ENCODE measurements at places on chromosomes 12 and 14.

DNA sequence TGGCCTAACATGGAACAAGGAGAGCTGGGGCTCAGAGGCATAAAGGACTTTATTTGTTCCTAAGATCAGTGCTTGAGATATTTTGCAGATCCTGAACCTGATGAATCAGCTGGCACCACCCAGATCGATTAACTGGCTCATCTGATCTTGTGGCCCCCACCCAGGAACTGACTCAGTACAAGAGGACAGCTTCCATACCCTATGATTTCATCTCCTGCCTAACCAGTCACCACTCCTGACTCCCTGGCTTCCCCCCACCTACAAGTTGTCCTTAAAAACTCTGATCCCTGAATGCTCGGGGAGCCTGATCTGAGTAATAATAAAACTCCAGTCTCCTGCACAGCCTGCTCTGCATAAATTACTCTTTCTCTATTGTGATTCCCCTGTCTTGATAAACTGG is 5.1 kb downstream of the C12orf56 start:
- no peak for DNase-seq

DNA sequence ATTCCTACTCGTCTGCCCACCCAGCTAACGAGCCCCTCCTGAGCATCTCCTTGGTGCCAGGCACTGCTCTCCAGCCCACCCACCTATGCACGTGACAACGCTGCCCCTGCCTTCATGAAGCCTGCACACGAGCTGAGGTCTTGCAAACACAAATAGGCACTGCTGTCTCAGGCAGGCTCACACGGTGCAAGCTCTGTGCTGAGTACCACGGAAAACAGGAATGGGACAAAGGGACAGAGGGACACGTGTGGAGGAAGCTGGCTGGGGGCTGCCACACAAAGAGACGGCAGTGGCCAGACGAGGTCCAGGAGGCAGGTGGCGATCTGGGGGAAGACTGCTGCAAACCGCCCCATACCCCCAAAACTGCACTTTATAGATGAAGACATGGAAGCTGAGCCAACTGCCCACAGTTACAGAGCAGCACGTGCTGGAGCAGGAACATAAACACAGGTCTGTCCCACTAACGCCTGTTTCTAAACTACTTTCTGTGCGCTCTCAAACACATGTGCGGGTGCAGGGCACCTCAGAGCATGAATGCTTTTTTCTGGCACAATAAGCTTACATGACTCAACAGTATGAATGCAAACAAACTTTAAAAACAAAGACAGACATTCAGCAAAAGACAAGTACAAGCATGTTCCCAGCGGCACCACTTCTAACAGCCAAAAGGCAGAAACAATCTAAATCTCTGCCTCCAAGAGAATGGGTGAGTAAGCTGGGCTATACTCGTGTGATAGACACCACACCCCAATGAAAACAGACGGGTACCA is 64.5 kb downstream of the AMN start:
- DNase-seq, result no peak

DNA sequence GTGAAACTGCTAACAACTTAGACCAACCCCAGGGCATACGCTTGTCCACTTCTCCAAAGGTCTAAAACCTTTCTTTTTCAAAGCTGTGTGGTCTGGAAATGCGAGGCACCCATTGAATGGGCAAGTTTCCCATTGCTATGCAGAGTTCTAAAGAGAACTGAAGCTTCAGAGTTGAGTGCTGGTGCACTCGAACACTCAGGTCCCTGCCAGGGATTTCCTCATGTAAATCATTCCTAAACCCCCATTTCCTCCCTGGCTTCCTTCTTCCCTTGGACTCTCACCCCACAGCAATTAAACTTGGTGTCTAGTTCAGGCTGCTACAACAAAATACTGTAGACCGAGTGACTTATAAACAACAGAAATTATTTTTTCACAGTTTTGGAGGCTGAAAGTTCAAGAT is 2.2 kb upstream of the PXN start:
- no peak for DNase-seq

- DNase-seq, result no peak
Measured at GRCh38 chr14:103491691-103492090, 30.9 kb downstream of the CKB start.

DNA sequence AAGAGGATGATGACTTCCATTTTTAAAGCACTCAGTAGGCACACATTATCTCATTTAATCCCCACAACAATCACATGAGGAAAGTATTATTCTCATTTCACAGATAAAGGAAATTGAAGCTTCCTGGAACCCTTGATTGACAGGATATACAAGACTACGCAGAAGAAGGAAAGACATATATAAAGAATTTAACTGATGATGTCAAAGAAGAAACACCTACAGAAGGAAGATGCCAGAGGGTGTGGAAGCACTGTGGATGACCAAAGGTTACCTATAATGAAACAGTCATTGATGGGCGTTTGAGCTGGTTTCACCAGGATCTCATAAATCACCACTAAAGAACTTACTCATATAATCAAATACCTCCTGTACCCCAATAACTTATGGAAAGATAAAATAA is 197.4 kb downstream of the SLC25A21 start:
- no peak for DNase-seq

DNA sequence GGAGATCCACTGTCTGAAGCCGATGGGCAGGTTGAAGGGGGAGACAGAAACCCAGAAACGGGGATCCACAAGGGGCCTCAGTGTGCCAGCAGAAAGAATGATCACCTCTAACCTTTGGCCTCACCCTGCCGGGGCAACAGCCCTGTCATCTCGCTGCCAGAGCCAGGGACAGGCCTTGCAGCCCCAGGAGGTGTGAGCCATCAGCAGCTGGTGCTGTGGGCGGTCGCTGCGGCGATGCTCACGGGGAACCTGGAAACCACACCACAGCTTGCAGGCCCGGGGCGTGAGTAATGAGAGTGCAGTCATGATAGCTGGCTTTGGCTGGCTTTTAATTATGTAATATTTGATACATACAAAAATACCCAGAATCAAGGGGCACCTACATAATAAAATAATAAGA is 4.7 kb upstream of the TTC7B start:
- no peak for DNase-seq

DNA sequence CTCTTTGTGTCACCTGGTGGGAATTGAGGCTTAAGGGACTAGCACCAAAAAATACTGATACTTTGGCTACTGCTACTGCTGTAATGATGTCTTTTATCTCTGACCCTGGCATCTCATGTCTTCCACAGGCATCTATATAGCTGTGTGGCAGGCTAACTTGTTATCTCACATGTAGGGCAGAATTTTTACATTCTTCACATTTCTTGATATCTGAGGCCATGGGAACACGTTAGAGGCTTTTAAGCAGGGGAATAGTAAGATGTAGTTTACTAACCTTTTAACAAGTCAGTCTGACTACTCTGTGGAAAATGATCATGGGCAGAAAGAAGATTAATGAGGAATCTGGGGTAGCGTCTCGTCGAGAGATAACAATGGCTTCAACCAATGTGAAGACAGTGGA is 498.4 kb downstream of the PCNX1 start:
- no peak for DNase-seq

GRCh38 chr14:95902273-95902826 is 25.7 kb downstream of the TUNAR start:
- no peak for DNase-seq

DNA sequence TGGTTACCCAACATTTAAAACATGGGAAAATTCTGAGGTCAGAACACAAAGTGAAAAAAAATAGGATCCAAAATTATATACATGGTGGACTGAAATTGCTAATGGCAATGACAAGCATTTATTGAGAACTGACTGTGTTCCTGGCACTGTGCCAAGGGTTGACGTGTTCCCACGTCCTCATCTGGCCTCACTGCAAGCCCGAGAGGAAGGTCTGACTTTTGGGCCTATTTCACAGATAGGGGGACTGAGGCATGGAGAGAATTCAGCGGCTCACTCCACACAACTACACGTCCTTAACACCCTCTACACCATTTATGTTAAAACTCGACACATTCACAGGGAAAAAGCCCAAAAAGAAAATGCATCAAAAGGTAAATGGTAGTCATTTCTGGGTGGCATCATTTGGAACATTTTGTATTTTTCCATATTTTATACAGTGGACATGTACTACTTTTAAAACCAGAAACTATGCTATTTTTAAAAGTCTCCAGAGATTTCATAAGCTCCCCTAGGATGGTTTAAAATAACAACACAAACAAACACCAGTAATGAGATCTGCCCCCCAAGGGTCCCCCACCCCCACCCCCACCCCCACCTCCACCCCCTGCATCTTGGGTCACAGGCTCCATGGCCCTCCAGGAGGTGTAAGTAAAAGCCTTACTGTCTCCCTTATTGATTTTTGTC is 27.7 kb downstream of the CLMN start:
- DNase-seq, result peak; percentile 79

GRCh38 chr14:63472986-63473788 is 70.0 kb downstream of the PPP2R5E start:
- DNase-seq, result no peak

DNA sequence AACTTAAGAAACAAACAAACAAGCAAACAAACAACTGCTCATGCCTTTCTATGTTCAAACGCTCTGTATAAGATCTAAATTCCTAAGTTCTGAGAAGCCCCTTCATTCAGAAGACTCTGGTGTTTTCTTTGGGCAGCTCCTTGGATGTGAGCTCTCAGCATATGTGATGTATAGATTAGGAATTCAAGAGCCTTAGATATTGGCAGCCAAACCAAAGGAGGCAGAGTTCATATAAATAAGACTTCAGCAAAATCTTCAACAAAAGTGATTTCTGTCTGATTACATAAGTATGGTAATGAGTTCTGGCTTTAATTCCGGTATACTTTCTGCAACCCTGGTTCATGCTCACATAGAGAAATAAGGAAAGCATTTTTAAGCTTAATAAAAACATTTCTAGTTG is 145.6 kb downstream of the DYRK2 start:
- DNase-seq, result no peak

GRCh38 chr12:27615331-27615891 is 80.8 kb upstream of the REP15 start:
- no peak for DNase-seq

GRCh38 chr12:104154806-104155205 is 16.8 kb upstream of the NFYB start:
- DNase-seq, result no peak

GRCh38 chr14:75025876-75026275 is 23.2 kb downstream of the EIF2B2 start:
- DNase-seq, result no peak

GRCh38 chr14:68016255-68016914 is 196.8 kb downstream of the RAD51B start:
- DNase-seq, result no peak

- DNase-seq, result peak; percentile 14
Measured at GRCh38 chr12:132315951-132316350, 13.4 kb downstream of the GALNT9 start.

DNA sequence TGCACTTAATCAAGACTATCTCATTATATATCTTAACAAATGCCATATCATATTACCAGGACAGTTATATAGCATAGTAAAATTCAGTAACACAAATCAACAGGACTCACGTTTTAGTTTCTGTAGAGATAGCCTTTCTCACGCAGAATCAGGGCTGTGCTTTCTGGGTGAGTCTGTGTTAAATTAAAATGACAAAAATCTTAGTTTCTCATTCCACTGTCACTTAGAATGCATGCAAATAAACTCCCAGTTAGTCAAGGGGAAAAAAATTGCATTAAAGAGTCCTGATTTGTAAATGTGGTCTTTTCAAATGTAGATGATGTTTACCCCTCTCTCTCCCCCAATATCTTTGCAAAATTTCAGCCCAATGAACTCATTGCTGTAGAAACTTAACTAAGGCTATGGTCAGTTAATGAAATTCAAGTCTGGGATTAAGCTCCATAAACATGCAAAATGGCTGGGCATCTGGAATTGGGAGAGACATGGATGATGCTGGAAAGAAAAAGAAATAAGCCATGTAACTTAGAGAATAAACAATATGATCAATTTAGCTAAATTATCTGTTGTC is 77.8 kb upstream of the MGAT4C start:
- no peak for DNase-seq

DNA sequence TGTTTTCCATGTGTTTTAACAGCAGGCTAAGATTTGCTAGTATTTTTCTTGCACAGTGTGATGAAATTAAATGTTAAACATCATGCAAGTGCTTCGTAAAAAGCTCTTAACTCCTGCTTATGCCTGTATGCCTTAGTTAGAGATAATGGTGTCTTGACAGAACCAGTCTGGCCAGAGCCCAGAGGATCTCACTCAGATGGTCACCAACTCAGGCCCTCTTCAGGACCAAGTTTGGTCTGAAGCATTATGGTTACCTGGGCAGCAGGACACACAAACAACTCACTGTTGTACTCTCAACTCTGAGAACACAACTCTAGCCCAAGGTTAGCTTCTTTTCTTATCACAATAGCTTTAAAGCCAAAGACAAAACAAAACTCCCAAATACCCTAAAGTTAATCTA is 115.4 kb downstream of the KIF21A start:
- DNase-seq, result no peak

DNA sequence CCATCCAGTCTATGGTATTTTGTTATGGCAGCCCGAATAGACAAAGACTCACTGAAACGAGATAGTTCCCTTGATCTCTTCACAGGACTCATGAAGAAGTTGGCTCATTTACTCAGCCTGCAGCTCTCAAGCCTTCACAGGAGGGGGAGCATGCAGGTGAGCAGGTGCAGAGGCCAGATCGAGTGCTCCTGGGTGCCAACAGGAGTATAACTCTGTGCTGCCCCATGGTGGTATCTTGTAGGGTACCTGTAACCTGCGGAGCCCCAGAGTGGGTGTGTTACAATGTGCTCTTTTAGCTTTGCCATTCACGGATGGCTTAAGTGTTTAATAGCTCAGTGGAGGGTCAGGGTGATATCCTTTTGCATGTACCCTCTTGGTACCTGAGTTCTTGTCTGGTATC is 159.5 kb downstream of the METTL25 start:
- DNase-seq, result no peak

DNA sequence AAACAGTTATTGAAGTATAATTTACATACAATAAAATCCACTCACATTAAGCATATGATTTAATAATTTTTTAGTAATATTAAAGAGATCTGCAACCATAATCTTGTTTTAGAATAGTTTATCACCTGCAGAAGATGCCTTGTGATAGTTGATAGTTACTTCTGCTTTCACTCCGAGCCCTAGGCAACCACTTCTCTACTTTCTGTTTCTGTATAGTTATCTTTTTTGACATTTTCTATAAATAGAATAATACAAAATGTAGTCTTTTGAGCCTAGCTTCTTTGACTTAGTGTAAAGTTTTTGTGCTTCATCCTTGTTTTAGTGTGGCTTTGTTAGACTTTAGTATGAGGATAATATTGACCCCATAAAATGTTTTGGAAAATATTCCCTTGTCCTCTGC is 111.0 kb downstream of the MNAT1 start:
- DNase-seq, result no peak

- DNase-seq, result no peak
Measured at GRCh38 chr12:52258335-52258901, 16.0 kb upstream of the KRT86 start.

- DNase-seq, result no peak
Measured at GRCh38 chr12:109949089-109949488, 47.1 kb downstream of the GIT2 start.

DNA sequence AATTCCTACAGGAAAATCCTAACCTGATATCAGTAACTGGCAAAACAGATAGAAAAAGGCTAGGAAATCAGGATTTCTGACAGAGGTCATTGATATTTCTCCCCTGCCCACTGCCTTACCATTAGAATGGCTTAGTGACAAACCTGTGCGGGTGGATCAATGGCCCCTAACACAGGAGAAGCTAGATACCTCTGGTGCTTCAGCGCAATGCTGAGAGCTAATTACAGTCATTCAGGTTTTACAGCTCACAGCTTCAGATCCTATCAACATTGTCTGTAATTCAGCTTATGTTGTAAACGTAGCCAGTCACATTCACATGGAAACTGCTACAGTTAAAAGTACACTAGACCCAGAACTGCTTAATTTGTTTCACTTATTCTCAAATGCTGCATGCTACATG is 17.4 kb upstream of the SLC10A1 start:
- DNase-seq, result no peak
